ENCODE measurements at places on chromosomes 5 and 9.

DNA sequence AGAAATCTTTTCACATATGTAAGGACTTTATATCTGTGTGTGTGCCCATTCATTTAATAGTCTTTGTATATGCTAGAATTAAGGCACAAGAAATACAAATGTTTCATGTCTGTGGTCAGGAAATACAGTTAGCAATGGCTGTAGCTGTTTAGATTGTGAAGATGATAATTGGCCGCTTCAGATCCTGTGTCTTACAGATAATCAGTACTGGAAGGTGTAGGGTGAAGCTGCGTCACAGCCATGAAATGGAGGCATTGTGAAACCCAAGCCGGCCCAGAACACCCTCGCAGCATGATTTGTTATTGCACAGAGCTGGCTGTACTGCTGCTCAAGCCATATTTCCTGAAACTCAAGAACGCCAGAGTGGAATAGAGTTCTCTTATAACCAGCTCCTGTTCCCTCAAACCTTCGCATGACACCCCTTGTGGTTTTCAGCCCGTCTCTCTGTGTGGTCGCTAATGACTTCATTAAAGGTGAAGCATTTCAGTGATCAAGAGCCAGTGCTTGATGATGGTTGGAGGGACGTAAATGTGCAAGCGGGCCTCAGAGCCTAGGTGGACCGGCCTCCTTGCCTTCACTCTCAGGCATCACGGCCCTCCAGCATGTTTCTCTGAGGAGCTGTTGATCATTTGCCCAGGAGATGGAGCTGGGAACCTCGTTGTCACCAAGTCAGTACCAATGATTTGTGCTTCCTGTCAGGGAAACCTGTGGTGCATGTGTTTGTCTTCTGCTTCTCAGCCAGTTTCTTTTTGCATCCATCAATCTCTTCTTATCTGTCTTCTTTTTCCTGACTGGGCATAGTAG, 80.1 kb downstream of the F2RL2 start:
- DNase-seq, result peak; percentile 77

GRCh38 chr5:56259002-56259511, 25.9 kb upstream of the ANKRD55 start:
- peak; percentile 83 for DNase-seq

- DNase-seq, result no peak
Observed at GRCh38 chr5:144276034-144276822, 105.6 kb downstream of the KCTD16 start.

GRCh38 chr5:158895588-158895987, 204.1 kb downstream of the EBF1 start:
- no peak for DNase-seq

DNA sequence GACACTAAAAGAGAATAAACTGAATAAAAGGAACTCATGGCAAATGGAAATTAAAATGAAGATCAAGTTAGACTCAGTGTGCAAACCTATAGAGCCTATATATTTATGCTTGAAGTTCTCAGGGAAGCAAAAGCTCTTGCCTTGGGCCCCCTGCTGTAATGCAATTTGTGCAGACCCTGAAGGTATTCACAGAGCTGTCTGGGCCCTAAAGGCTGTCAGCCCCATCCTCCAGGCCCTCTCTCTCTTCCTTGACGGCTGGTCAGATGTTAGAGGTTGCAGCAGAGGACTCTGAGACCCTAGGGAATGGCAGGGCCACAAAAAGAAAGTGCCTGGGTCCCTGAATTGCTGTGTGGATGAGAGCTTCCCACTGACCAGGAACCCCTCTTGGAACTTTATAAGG, 283.9 kb upstream of the TUT7 start:
- no peak for DNase-seq

DNA sequence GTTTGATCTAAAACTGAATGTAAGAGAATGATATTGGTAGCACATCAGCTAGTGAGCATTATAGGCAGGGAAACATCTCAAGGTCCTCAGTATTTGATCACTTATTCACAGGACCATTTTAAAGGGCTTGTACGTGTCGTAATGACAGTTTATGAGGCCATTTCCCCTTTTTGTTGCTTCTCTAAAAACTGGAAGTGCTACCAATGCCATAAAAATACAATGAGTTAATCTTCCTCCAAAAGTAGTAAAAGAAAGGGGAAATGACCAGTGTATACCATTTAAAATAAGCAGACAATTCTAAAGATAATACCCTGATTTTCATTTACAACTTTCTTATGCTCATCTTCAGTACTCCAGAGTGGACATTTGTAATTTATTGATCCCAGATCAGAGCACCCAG, 285.8 kb upstream of the PCSK5 start:
- no peak for DNase-seq

- no peak for DNase-seq
Observed at GRCh38 chr5:34535433-34535832, 120.7 kb upstream of the RAI14 start.

DNA sequence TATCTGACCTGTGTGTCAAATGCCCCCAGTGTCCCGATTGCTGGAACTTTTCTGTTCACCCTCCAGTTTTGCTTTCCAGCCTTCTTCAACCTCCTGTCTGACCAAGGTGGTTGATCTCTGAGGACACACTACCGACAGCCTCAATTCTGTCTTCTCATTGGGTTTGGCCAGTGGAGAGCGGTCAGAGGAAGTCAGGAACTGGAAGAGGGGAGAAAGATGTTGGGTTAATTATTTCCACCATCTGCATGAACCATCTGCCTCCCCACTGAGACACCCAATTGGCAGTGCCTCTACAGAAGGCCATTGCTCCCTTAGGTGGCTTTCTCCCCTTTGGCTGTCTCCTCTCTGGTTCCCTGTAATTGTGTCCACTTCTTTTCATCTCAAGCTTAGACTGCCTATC, 154.3 kb upstream of the RAI14 start:
- DNase-seq, result no peak

- DNase-seq, result no peak
Observed at GRCh38 chr5:176587398-176587797, 22.6 kb downstream of the GPRIN1 start.

- DNase-seq, result peak; percentile 71
Observed at GRCh38 chr9:6827439-6828145, 69.8 kb downstream of the KDM4C start.

GRCh38 chr9:110187126-110187525, 20.8 kb downstream of the C9orf152 start:
- DNase-seq, result no peak

DNA sequence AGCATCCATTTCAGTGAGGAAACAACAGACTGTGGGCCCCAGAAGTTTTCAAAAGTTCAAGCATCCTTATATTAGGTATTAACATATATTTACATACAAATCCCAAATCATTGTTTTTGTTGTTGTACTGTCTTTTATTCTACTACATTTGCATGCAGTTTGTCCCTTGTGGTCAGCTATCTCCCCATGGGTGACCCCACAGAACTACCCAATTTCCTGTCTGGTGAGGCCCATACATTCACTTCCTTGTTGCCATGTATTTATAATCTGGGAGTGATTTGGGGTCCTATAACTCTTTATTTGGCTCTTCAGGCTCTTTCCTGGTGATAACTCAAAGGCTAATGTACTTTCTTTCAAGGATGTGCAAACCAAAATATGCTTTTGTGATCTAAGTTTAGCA, 3.3 kb upstream of the CD180 start:
- no peak for DNase-seq

GRCh38 chr9:73541923-73542322, 390.3 kb downstream of the ANXA1 start:
- no peak for DNase-seq

- no peak for DNase-seq
Observed at GRCh38 chr9:129379886-129380285, 201.8 kb upstream of the IER5L start.

Measured in activated CD4-positive, alpha-beta T cell treated with anti-CD3 and anti-CD28 coated beads, Interleukin-2, Interleukin-4, amounts not matched to agents 100 ng/mL and 50 ng/mL, durations not matched to agents 16 hours and 8 hours (primary cell).